Tibial nerve (tissue), 4 donors: ENCODE measurements at places on chromosomes 5 and 9. TPM values are rescaled to one million over a fixed set of nuclear protein-coding genes. Genes with fewer than 3 reads are reported as not detected.
A peak's percentile ranks its signal among the peaks of the same experiment; 100 is the strongest.

DNA sequence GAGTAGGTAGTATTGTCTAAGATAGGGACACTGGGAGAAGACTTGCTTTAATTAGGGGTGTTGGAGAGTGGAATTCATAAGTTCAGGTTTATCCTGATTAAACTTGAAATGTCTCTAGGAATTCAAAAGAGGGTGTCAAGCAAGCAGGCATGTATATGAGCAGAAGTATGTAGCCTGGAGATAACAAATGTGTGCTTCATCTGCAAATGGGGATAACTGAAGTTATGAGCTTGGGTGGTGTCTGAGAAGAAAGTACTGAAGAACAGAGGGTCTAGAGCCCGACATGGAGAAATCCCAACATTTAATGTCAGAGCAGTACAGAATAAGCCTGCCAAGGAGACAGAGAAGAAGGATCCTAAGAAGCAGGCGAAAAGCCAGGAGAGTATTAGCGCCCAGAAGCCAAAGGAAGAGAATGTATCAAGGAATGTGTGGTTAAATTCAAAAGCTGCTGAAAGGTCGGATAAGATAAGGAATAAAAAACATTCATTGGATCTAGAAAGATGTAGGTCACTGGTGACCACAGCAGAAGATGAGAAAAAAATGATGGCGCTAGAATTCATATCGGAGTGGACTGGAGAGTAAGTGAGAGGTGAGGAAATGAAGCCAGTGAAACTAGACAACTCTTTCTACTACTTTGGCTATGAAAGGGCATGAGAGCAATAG is 401.5 kb upstream of the PIK3R1 start:
- H3K27ac ChIP-seq = peak overlapping the region; percentile 82
- no peaks in the 10 kb centered on the region for H3K36me3 ChIP-seq
- H3K4me3 ChIP-seq = no peak overlapping the region

GRCh38 chr5:170440771-170441392 is 51.7 kb upstream of the KCNMB1 start:
- H3K27me3 ChIP-seq = no peaks in the 10 kb centered on the region
- H3K36me3 ChIP-seq = no peaks in the 10 kb centered on the region
- no peaks in the 10 kb centered on the region for H3K4me1 ChIP-seq

- H3K4me3 ChIP-seq = no peak overlapping the region
- DNase-seq = no peak
- H3K36me3 ChIP-seq = no peaks in the 10 kb centered on the region
- no peaks in the 10 kb centered on the region for H3K4me1 ChIP-seq
- no peak overlapping the region for H3K27ac ChIP-seq
Measured at GRCh38 chr5:58266402-58266801, 193.5 kb downstream of the PLK2 start.

Gene SH3PXD2B
- total RNA-seq = 42.1 TPM

Gene GARIN3
- total RNA-seq = not detected

Gene PCDHB12
- 12.6 TPM for total RNA-seq

- no peak for DNase-seq
- no peaks in the 10 kb centered on the region for H3K27me3 ChIP-seq
- H3K27ac ChIP-seq = peak overlapping the region; percentile 85
Measured at GRCh38 chr9:134540276-134541096, 101.1 kb upstream of the COL5A1 start.

Gene MAMDC2
- total RNA-seq = 24.9 TPM

DNA sequence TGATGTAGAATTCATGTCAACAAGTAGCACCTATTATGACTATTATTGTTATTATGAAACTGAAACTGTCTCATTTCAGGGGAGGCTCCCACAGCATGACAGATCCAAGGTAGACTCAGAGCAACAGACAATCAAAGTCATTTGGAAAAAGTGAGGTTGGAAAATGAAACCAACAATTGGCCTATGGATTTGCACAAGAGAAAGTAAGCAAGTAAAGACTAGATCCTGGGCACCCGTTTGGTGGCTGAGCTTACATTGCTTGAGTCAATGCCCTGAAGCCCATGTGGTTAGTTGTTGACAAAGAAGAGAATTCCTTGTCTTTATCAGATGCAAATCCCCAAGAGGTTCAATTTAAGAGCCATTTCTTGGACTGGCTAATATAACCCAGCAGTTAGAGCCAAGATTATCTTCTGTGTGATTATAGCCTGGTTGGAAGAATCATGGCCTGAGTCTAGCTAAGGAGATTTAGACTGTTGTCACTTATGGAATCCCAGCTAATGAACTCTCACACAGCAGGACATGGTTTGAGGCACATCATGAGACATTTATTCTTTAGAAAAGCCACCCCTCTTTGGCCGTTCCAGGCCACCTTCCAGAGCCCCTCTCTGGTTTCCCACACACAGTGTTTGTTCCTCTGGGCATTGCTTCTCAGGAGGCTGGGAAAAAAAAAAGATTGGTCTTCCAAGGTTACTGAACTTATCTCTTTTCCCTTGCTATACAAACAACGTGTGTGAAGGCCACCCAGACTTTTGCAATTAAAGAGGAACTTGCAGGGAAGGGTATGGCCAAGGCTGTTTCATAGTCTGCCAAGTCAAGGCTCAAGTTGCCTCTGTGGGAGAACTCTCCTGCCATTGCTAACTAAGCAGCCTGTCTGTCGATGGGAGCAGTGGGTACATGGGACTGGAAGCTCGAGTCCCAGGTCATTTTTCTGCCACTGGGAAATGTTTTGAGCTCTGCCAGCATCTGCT is 399.5 kb downstream of the ENC1 start:
- no peak for DNase-seq
- H3K27me3 ChIP-seq = no peaks in the 10 kb centered on the region
- no peaks in the 10 kb centered on the region for H3K36me3 ChIP-seq
- H3K27ac ChIP-seq = no peak overlapping the region
- no peaks in the 10 kb centered on the region for H3K4me1 ChIP-seq
- H3K4me3 ChIP-seq = no peak overlapping the region

Gene OGN
- total RNA-seq = 4.2 TPM

- H3K4me1 ChIP-seq = no peaks in the 10 kb centered on the region
- no peak for DNase-seq
- no peaks in the 10 kb centered on the region for H3K27me3 ChIP-seq
- H3K4me3 ChIP-seq = no peak overlapping the region
- peaks cover 2% of the 10 kb centered on the region for H3K36me3 ChIP-seq
Measured at GRCh38 chr9:4826417-4827166, 33.8 kb downstream of the RCL1 start.

Gene FBN2
- total RNA-seq = 6.3 TPM

GRCh38 chr9:120778758-120779157 is 14.5 kb downstream of the FBXW2 start:
- no peaks in the 10 kb centered on the region for H3K36me3 ChIP-seq
- H3K4me3 ChIP-seq = no peak overlapping the region
- no peaks in the 10 kb centered on the region for H3K27me3 ChIP-seq
- no peaks in the 10 kb centered on the region for H3K4me1 ChIP-seq
- no peak for DNase-seq

DNA sequence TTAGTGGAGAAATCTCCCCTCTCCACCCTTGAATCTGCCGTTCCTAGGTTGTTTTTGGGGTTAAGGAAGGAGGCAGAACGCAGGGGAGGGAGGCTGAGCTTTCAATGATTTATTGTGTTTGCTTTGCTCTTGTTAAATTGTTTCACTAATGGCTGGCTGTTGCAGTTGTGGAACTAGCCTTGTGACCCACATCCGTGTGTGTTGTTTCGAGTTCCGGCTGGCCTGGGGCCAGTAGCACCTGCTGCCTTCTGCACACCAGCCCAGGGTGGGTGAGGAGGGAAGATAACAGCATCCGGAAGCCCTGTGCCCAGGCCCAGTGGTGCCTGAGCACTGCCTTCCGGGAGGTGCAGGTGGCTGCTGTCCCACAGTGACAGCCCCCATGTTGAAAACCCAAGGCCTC is 3.6 kb downstream of the ERGIC1 start:
- H3K36me3 ChIP-seq = no peaks in the 10 kb centered on the region
- H3K27me3 ChIP-seq = no peaks in the 10 kb centered on the region
- peaks cover 64% of the 10 kb centered on the region for H3K4me1 ChIP-seq
- H3K27ac ChIP-seq = peak overlapping the region; percentile 89
- DNase-seq = no peak

Gene SPINK13
- total RNA-seq = 1.0 TPM

- DNase-seq = no peak
- no peaks in the 10 kb centered on the region for H3K36me3 ChIP-seq
- no peak overlapping the region for H3K4me3 ChIP-seq
- H3K4me1 ChIP-seq = no peaks in the 10 kb centered on the region
Measured at GRCh38 chr5:102523541-102524175, 24.9 kb upstream of the SLCO6A1 start.

GRCh38 chr9:2055203-2055658 is 40.1 kb downstream of the SMARCA2 start:
- H3K36me3 ChIP-seq = peaks cover 6% of the 10 kb centered on the region
- H3K27ac ChIP-seq = no peak overlapping the region
- H3K4me3 ChIP-seq = no peak overlapping the region
- DNase-seq = no peak
- H3K4me1 ChIP-seq = no peaks in the 10 kb centered on the region

- H3K27me3 ChIP-seq = no peaks in the 10 kb centered on the region
- no peaks in the 10 kb centered on the region for H3K4me1 ChIP-seq
- H3K36me3 ChIP-seq = no peaks in the 10 kb centered on the region
- H3K27ac ChIP-seq = no peak overlapping the region
- DNase-seq = no peak
Measured at GRCh38 chr9:125966959-125967711, 220.0 kb downstream of the PBX3 start.

Gene QRFP
- not detected for total RNA-seq

Gene WDR5
- total RNA-seq = 32.7 TPM

- no peak overlapping the region for H3K4me3 ChIP-seq
- no peak overlapping the region for H3K27ac ChIP-seq
- H3K4me1 ChIP-seq = no peaks in the 10 kb centered on the region
- H3K36me3 ChIP-seq = no peaks in the 10 kb centered on the region
- no peak for DNase-seq
Measured at GRCh38 chr5:32767948-32768467, 56.9 kb downstream of the NPR3 start.

Gene PRR7
- 11.2 TPM for total RNA-seq

- H3K36me3 ChIP-seq = no peaks in the 10 kb centered on the region
- no peak overlapping the region for H3K4me3 ChIP-seq
- H3K27me3 ChIP-seq = no peaks in the 10 kb centered on the region
- no peak overlapping the region for H3K27ac ChIP-seq
- H3K4me1 ChIP-seq = peaks cover 8% of the 10 kb centered on the region
Measured at GRCh38 chr9:96289392-96289791, 12.6 kb downstream of the HSD17B3 start.

GRCh38 chr9:121262953-121263352 is 5.0 kb upstream of the GSN start:
- H3K36me3 ChIP-seq = no peaks in the 10 kb centered on the region
- no peak for DNase-seq
- H3K4me1 ChIP-seq = peaks cover 16% of the 10 kb centered on the region
- H3K4me3 ChIP-seq = no peak overlapping the region
- H3K27ac ChIP-seq = no peak overlapping the region

- H3K27ac ChIP-seq = no peak overlapping the region
- no peak for DNase-seq
- H3K27me3 ChIP-seq = no peaks in the 10 kb centered on the region
- H3K36me3 ChIP-seq = no peaks in the 10 kb centered on the region
- H3K4me3 ChIP-seq = no peak overlapping the region
Measured at GRCh38 chr5:67363963-67364362, 167.4 kb upstream of the CD180 start.

- peak overlapping the region; percentile 41 for H3K27ac ChIP-seq
- DNase-seq = no peak
- no peaks in the 10 kb centered on the region for H3K27me3 ChIP-seq
- peaks cover 7% of the 10 kb centered on the region for H3K4me1 ChIP-seq
- H3K36me3 ChIP-seq = peaks cover 48% of the 10 kb centered on the region
Measured at GRCh38 chr9:123069010-123069481, 35.6 kb downstream of the GPR21 start.

DNA sequence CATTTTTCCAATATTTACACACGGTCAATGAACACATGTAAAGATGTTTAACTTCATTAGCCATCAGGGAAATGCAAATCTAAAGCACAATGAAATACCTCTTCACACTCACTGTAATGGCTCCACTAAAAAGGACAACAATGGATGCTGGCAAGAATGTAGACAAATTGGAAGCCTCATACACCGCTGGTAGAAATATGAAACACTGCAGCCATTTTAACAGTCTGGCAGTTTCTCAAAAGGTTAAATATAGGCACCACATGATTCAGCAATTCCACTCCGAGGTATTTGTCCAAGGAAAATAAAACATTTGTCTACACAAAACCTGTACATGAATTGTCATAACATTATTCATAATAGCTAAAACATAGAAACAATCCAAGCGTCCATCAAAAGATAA is 20.0 kb downstream of the RNF145 start:
- no peaks in the 10 kb centered on the region for H3K36me3 ChIP-seq
- DNase-seq = no peak
- H3K4me3 ChIP-seq = no peak overlapping the region
- no peak overlapping the region for H3K27ac ChIP-seq

- no peak for DNase-seq
- peak overlapping the region; percentile 85 for H3K27ac ChIP-seq
- no peaks in the 10 kb centered on the region for H3K27me3 ChIP-seq
- H3K4me3 ChIP-seq = no peak overlapping the region
Measured at GRCh38 chr9:128082151-128082550, 14.1 kb downstream of the SLC25A25 start.

GRCh38 chr9:115671236-115671962 is 482.2 kb upstream of the PAPPA start:
- H3K27ac ChIP-seq = no peak overlapping the region
- H3K36me3 ChIP-seq = no peaks in the 10 kb centered on the region
- H3K27me3 ChIP-seq = no peaks in the 10 kb centered on the region
- DNase-seq = no peak

DNA sequence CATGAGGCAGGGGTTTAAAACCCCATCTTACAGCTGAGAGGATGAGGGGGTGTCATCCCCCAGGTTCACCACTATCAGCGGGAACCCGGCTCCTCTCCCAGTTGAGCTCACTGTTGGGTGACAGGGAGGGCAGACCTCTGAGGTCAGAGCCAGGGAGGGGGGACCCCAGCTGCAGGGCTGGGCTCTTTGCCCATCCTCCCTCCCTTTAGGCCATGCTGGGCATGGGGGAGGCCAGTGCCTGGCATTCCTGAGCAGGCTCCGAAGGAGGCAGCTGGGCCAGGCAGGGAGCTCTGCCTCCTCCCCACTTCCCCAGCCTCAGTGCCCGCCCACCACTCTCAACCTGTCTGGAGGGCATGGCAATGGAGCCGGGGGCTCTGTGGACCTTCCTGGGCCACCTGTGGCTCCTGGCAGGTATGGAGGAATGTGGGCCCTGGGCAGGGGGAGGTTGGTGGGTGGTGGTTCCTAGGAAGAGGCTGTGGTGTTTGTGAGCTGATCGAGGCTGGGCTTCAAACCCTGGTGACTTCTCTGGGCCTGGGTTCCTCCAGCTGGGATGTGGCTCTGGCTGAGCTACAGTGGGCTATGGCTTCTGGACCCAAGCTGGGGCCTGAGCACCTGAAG is 12.6 kb downstream of the CRB2 start:
- peaks cover 56% of the 10 kb centered on the region for H3K27me3 ChIP-seq
- H3K4me1 ChIP-seq = no peaks in the 10 kb centered on the region
- no peaks in the 10 kb centered on the region for H3K36me3 ChIP-seq
- H3K27ac ChIP-seq = no peak overlapping the region

Gene STK32A
- 19.5 TPM for total RNA-seq

- H3K36me3 ChIP-seq = no peaks in the 10 kb centered on the region
- DNase-seq = no peak
- H3K4me3 ChIP-seq = no peak overlapping the region
- H3K27me3 ChIP-seq = no peaks in the 10 kb centered on the region
Measured at GRCh38 chr5:88732181-88732633, 150.8 kb downstream of the MEF2C start.

Gene SLCO6A1
- total RNA-seq = not detected

Gene CEP72
- 6.3 TPM for total RNA-seq
